ENCODE measurements at places on chromosomes 3 and 15.

DNA sequence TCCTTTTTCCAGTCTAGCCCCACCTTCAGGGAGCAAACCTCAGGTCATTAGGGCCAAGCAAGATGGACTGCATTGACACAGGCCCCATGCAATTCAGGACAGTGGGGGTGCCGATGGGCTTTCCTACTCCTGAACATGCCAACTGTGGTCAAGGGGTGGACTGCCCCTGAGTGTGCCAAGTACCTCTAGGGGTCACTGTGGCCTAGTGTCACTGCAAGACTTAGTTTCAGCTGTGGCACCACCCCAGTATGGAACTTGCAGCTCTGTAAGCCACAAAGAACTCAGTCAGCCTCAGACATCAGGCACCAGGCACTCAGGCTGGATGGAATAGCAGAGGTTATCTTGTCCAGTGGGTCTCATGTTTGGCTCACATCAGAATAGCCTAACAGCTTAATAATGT, 32.3 kb downstream of the EXOG start:
- DNase-seq: peak; percentile 58

DNA sequence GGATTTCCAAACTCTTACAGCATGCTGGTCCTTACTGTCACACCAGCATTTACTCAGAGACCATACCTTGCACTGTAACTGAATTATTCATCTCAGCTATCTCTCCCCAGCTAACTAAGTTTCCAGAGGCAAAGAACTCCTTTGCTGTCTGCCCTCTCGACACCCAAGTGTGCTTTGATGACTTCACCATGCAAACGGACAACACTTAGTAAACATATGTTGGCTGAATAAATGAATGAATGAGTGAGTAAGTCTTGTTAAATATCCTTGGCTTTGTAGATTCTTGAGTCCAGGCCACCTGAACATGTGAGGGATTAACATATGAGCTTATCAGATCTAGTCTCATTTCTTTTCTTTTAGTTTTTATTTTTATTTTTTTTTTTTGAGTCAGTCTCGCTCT, 138.2 kb downstream of the PLD1 start:
- no peak for DNase-seq

- DNase-seq: no peak
Observed at GRCh38 chr15:75161106-75161916, 40.4 kb upstream of the C15orf39 start.

- peak; percentile 100 for DNase-seq
Observed at GRCh38 chr15:74373731-74374647, 6.5 kb upstream of the CYP11A1 start.

- no peak for DNase-seq
Observed at GRCh38 chr3:172415323-172415722, 32.9 kb downstream of the GHSR start.

GRCh38 chr15:68445351-68445750, 13.4 kb upstream of the ITGA11 start:
- DNase-seq: no peak

GRCh38 chr3:139074565-139075115, 29.9 kb upstream of the PRR23C start:
- DNase-seq: no peak

All from H7 (cell line).